ENCODE measurements at places on chromosomes 1 and 21. TPM values are rescaled to one million over a fixed set of nuclear protein-coding genes. Genes with fewer than 3 reads are reported as not detected.

Gene SPATA45
- not detected for total RNA-seq

- no peaks in the 10 kb centered on the region for H3K27me3 ChIP-seq
- peaks cover 2% of the 10 kb centered on the region for H3K36me3 ChIP-seq
- H3K4me1 ChIP-seq: peaks cover 11% of the 10 kb centered on the region
- peak overlapping the region; percentile 11 for H3K27ac ChIP-seq
- no peak overlapping the region for H3K4me3 ChIP-seq
These were observed 11.7 kb downstream of the CAPN9 start for GRCh38 chr1:230758709-230759368.

DNA sequence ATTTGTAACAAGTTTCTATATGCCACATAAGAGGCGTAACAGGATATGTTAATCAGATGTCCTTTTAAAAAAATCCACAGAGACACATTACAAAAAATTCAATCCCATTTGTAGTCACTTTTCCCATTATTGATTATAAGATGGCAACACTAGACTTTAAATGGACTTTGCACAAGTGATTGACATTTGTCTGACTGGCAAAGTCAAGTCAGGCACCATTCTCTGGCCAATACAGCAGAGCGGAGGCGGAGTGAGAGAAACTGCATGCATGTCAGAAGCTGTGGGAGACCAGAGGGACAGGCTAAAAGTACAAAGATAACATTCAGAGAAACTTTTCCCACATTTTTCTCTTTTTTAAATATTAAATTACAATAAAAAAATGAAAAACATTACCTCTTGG lies 28.1 kb upstream of the RGS5 start:
- H3K27me3 ChIP-seq: no peaks in the 10 kb centered on the region
- H3K36me3 ChIP-seq: no peaks in the 10 kb centered on the region
- H3K4me1 ChIP-seq: peaks cover 8% of the 10 kb centered on the region

GRCh38 chr1:223878598-223879325 lies 33.0 kb upstream of the TP53BP2 start:
- H3K27ac ChIP-seq: no peak overlapping the region
- no peaks in the 10 kb centered on the region for H3K36me3 ChIP-seq
- H3K4me3 ChIP-seq: no peak overlapping the region
- no peaks in the 10 kb centered on the region for H3K4me1 ChIP-seq
- H3K27me3 ChIP-seq: no peaks in the 10 kb centered on the region

- DNase-seq: no peak
- no peaks in the 10 kb centered on the region for H3K36me3 ChIP-seq
- H3K4me3 ChIP-seq: no peak overlapping the region
- H3K27me3 ChIP-seq: peaks cover 8% of the 10 kb centered on the region
- no peak overlapping the region for H3K27ac ChIP-seq
These were observed 28.7 kb downstream of the RCSD1 start for GRCh38 chr1:167658574-167659328.

- peak overlapping the region; percentile 68 for H3K27ac ChIP-seq
- peaks cover 9% of the 10 kb centered on the region for H3K36me3 ChIP-seq
- no peak for DNase-seq
These were observed 11.0 kb downstream of the AGTRAP start for GRCh38 chr1:11746795-11747487.

DNA sequence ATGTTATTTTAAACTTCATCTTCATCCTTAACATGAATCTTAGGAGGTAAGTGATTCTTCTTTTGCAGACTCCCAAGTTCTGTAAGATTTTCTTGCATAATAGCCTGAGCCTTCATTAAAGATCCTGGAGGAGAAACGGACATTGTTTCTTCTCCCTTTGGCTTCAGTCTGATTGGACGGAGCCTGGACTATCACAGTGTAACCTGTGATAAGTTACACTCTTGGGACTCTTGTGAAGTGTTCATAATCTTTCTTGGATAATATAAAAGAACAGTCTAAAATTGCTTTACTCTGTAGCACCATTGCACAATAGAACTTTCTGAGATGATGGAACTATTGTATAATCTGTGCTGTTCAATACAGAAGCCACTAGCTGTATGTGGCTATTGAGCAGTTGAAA lies 244.8 kb downstream of the DNM3 start:
- no peak overlapping the region for H3K4me3 ChIP-seq
- H3K36me3 ChIP-seq: no peaks in the 10 kb centered on the region
- H3K27ac ChIP-seq: no peak overlapping the region
- DNase-seq: no peak

Data from progenitor cell of endocrine pancreas (in vitro differentiated cells).